ENCODE measurements at places on chromosomes 6 and 20.

DNA sequence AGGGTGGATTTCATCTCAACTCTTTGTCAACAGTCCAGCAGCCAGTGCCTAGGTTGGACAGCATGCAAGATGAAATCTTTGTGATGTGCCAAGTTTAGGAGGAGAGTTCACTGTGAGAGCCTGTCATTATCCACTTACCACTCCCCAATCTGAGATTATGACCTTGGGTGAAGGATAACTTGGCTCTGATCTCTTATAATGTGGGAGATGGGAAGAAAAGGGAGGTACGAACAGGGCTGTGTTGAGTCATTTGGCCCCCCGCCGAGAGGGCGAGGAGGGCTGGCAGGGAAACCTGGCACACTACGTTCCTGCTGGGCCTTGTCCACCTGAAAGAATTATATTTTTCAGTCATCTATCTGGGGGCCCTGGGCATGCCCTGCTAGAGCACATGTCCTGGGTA lies 35.8 kb downstream of the LAMA4 start:
- DNase-seq: no peak

- no peak for DNase-seq
These were observed at the start of gene IYD for GRCh38 chr6:150368762-150369161. Gene IYD, plus strand, starts transcription at chr6:150369012. Its CDS starts 20 bp downstream, at chr6:150369032.

- DNase-seq: no peak
These were observed 61.5 kb downstream of the SEL1L2 start for GRCh38 chr20:13928901-13929300.

GRCh38 chr6:27694547-27694874 lies 217.7 kb downstream of the OR2B2 start:
- DNase-seq: no peak

- peak; percentile 38 for DNase-seq
These were observed 2.9 kb downstream of the RAB32 start for GRCh38 chr6:146546443-146547043.

- no peak for DNase-seq
These were observed 118.3 kb downstream of the KIF13A start for GRCh38 chr6:17869010-17869752.

- no peak for DNase-seq
These were observed 187.6 kb downstream of the SOX4 start for GRCh38 chr6:21781128-21781527.

DNA sequence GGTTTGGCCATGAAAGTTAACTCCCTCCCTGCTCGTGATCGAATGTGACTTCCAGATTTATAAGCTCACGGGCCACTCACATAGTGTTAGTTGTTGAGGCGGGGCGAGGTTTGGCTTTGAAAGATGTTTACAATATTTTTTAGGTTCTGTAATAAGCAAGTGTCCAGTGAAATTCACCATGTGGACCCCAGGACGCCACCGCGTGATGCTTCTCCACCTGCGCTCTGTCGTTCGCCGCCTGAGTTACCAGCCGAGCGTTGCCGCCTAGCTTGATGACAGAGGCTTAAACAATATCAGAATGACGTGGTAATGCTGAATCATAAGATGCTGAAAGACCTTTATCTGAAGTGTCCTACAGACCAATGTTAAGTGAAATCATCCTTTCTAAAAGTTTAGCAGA lies 241.0 kb downstream of the MYLK4 start:
- no peak for DNase-seq

GRCh38 chr6:24610672-24611071 lies 35.3 kb downstream of the KIAA0319 start:
- DNase-seq: no peak

GRCh38 chr6:159842035-159842434 lies 42.0 kb downstream of the PNLDC1 start:
- no peak for DNase-seq

- no peak for DNase-seq
These were observed 41.4 kb downstream of the SCAND1 start for GRCh38 chr20:35912881-35913280.

GRCh38 chr6:160028487-160029275 lies 59.8 kb downstream of the IGF2R start:
- no peak for DNase-seq

DNA sequence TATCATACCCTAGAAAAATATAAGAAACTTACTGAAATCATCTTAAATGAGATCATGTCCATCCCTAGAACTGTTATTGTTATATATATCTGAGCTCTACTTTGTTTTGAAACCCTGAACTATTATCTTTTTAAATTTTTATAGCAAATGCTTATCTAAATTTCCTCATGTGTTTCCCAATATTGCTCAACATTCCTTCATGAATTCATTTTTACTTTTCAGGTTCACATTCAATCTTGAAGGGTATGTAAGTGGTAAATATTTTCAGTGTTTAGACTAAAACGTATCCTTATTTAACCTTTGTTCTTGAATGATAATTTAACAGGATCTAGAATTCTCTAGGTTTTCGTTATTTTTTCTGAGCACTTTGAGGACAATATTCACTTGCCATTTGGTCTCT lies 23.9 kb downstream of the PDE7B start:
- DNase-seq: no peak

- DNase-seq: no peak
These were observed 552.3 kb upstream of the CITED2 start for GRCh38 chr6:139926711-139927110.

DNA sequence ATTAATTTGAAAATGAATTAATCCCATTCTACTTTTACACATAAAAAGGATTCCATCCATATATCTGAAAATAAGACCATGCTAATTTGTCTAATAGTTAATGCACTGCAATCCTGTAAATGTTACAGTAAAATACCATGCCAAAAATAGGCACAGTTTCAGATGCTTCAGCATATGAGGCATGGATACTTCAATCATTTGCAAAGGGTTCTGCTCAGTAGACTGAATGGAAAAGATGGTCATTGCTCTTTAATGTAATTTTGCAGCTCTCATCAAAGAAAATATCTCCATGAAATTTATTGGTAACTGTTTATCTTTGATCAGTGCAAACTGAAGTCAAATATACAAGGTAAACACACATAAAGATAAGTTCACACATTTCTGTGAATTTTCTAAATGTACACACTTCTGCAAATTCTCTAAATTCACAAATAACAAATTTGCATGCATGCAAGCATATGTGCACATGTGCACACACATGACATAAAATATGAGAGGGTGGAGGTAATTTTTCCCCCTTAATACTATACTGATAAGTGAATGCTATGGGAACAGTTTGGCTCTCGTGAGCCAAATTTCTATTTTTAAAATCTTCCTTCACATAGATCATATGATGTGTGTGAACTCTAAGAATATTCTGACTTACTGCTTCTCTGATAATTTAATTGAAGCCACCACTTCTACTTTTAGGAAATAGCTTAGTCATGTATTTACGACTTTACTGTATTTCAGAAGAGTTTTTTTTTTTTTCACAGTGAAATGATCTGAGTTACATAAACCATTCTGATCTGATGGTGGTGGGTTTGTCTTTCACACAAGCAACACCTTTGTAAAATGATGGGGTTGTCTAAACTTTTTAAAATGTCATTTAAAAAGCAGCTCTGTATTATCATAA lies 996.8 kb upstream of the CITED2 start:
- no peak for DNase-seq

DNA sequence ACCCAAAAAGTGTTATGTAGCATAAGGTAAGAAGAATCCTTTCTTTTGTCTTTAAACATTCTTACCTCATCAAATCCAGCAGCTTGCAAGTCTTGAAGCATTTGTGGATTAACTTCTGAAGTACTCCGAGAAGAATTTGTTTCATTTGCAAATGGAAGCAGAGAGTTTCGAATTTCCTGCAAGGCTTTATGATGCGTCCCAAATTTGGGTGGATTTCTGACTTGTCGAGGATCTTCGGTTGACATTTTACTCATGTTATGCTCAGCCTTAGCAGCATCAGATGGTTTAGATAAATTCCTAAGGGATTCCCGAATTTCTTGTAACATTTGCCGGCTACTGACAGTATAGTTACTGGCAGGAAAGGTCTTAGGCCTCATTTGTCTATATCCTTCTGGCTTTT lies 16.2 kb downstream of the LATS1 start:
- no peak for DNase-seq

DNA sequence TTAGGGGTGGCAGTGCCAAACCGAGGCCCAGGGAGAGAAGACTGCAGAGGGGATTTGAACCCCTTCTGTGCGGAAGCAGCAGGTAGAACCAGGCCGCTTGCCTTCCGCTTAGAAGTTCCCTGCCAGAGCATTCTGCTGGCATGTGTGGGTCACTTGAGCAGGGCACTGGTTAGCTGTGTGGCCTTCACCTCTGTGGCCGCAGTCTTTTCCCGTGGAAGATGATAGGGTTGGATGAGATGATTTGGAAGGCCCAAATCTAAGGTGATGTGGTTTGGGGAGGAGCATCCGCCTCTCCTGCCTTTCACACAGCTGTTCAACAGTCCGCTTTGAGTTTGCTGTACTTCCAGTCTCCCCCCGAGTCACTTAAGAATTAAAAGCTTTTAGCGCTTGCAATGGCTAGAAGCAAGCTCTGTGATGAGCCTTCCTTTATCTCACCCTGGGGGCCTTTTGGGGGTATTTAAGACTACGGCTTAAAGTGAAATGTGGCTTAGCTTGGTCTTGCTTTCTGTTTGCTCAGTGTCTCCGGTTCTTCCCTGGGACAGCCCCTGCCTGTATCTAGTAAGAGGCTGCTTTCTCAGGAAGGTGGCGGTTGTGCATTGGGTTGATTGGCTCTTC lies 743 bp downstream of the CMTR1 start:
- DNase-seq: no peak

- peak; percentile 64 for DNase-seq
These were observed 881 bp upstream of the AIG1 start for GRCh38 chr6:143059663-143060353.

GRCh38 chr20:25274481-25274880 lies 26.6 kb downstream of the PYGB start:
- DNase-seq: no peak

DNA sequence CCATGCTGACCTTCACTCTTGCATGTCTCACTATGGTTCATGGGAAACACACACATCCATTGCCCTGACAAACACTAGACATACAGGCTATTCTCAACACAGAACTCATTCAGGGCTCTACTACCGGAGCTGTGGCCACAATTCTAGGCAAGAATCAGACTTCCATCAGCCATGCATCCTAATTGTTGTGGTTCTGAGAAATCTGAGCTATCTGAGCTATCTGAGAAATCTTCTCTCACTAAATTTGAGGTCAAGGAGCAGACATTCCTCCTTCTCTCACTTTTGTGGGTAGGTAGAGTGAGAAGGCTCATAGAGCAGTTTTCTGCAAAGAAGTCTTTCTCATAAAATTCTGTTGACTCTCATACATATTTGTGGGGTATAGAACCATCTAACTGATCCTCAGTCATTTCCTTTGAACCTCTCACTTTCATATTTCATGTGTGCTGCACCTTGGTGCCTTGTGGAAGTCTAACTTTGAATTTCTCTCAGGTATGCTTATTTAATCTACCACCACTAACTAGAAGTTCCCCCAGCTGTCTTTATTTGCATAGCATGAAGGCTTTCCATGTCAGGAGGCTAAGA lies 43.6 kb downstream of the ADGRF1 start:
- no peak for DNase-seq

- DNase-seq: no peak
These were observed 159.3 kb downstream of the NFATC2 start for GRCh38 chr20:51382986-51383821.

GRCh38 chr20:52127309-52127708 lies 64.3 kb downstream of the ZFP64 start:
- peak; percentile 54 for DNase-seq

GRCh38 chr6:121584586-121585369 lies 149.3 kb downstream of the GJA1 start:
- DNase-seq: no peak

GRCh38 chr6:22368794-22369193 lies 72.0 kb upstream of the PRL start:
- DNase-seq: no peak

DNA sequence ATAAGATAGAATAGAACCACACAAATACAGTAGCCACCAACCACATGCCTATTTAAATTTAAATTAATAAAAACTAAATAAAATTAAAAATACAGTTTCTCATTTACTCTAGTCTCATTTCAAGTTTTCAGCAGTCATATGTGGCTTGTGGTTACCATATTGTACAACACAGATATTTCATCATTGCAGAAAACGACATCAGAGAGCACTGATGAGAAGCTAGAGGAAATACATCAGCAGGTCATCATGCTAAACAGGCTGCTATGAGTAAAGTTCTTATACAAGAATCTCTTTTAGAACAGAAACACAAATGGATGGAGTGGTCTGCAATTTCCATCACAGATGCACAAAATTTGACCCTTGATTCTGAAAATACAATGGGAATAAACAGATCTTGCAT lies 36.6 kb downstream of the TBC1D32 start:
- peak; percentile 82 for DNase-seq

GRCh38 chr6:63805808-63806572 lies 170.4 kb downstream of the PHF3 start:
- peak; percentile 82 for DNase-seq
